ENCODE measurements at places on chromosomes 4 and X. TPM values are rescaled to one million over a fixed set of nuclear protein-coding genes. Genes with fewer than 3 reads are reported as not detected.

TRIM75 gene
- total RNA-seq, result not detected

SCML1 gene
- total RNA-seq, result 7.8 TPM

ADD1 gene
- 154 TPM for total RNA-seq

MAGEB1 gene
- total RNA-seq, result not detected

CENPVL2 gene
- total RNA-seq, result not detected

STPG2 gene
- not detected for total RNA-seq

GUCY1B1 gene
- total RNA-seq, result 4.5 TPM

FDCSP gene
- total RNA-seq, result not detected

SATL1 gene
- not detected for total RNA-seq

OCIAD1 gene
- total RNA-seq, result 114 TPM

NPY1R gene
- total RNA-seq, result 3.6 TPM

FIP1L1 gene
- total RNA-seq, result 43.9 TPM

EIF4E gene
- total RNA-seq, result 73.8 TPM

UNC5C gene
- 4.3 TPM for total RNA-seq

SYTL4 gene
- 3.1 TPM for total RNA-seq

QRFPR gene
- total RNA-seq, result not detected

ATP11C gene
- total RNA-seq, result 70.3 TPM

TMEM165 gene
- 211 TPM for total RNA-seq

MAGEE2 gene
- not detected for total RNA-seq

WDR17 gene
- not detected for total RNA-seq

POF1B gene
- total RNA-seq, result not detected

RAB33A gene
- 0.65 TPM for total RNA-seq

PDCL2 gene
- not detected for total RNA-seq

CXorf66 gene
- not detected for total RNA-seq

GPR173 gene
- 1.3 TPM for total RNA-seq

AMER1 gene
- total RNA-seq, result 2.8 TPM

COX7B2 gene
- not detected for total RNA-seq

HERC6 gene
- total RNA-seq, result 1.8 TPM

SMIM14 gene
- 32.4 TPM for total RNA-seq

TRO gene
- total RNA-seq, result 9.9 TPM

EGF gene
- not detected for total RNA-seq

GAGE2A gene
- total RNA-seq, result not detected

NHS gene
- under 0.01 TPM for total RNA-seq

NSG1 gene
- 95.3 TPM for total RNA-seq

CSAG1 gene
- not detected for total RNA-seq

NAP1L2 gene
- total RNA-seq, result not detected

H2AZ1 gene
- total RNA-seq, result 230 TPM

MSX1 gene
- 0.65 TPM for total RNA-seq

SSX1 gene
- total RNA-seq, result not detected

KCND1 gene
- 0.81 TPM for total RNA-seq

EGFL6 gene
- total RNA-seq, result not detected

SYN1 gene
- 13.9 TPM for total RNA-seq

Data from cardiac atrium fibroblast (primary cell).